ENCODE measurements at places on chromosomes 3 and 15. TPM values are rescaled to one million over a fixed set of nuclear protein-coding genes. Genes with fewer than 3 reads are reported as not detected.

Gene SNTN
- total RNA-seq = not detected

Gene SLC7A14
- total RNA-seq = 0.44 TPM

Gene TGM4
- not detected for total RNA-seq

Gene ATP13A4
- 0.50 TPM for total RNA-seq

Gene ANKRD34C
- not detected for total RNA-seq

Measured in uterine smooth muscle cell (primary cell).